ENCODE measurements at places on chromosomes 12 and 14. TPM values are rescaled to one million over a fixed set of nuclear protein-coding genes. Genes with fewer than 3 reads are reported as not detected.

Gene SLC38A2
- total RNA-seq: 767 TPM

Gene FOXJ2
- total RNA-seq: 8.3 TPM

Gene ARL6IP4
- total RNA-seq: 98.4 TPM

Gene TPH2
- total RNA-seq: not detected

Gene CLEC6A
- not detected for total RNA-seq

Gene LRP1-AS
- total RNA-seq: not detected

Gene HPD
- total RNA-seq: 1.4 TPM

Gene KRT74
- total RNA-seq: not detected

Gene NTS
- total RNA-seq: 0.39 TPM

Gene PLEKHD1
- total RNA-seq: 0.07 TPM

Gene DEPDC4
- total RNA-seq: 1.1 TPM

Gene TAS2R9
- total RNA-seq: not detected

Gene MYH6
- total RNA-seq: not detected

Gene RASAL1
- total RNA-seq: not detected

Gene OR4E2
- not detected for total RNA-seq

Gene LGR5
- 2.2 TPM for total RNA-seq

Gene PSME1
- 96.2 TPM for total RNA-seq

Gene LYZ
- total RNA-seq: not detected

Gene KLRF1
- not detected for total RNA-seq

Gene TAMALIN
- 2.7 TPM for total RNA-seq

Gene SAMD15
- 1.7 TPM for total RNA-seq

Gene PROX2
- total RNA-seq: not detected

Gene TMEM116
- total RNA-seq: 9.4 TPM

Gene PLXNC1
- total RNA-seq: 1.7 TPM

Gene PRIM1
- 3.6 TPM for total RNA-seq

Gene NGB
- total RNA-seq: not detected

Gene SLC7A7
- 3.4 TPM for total RNA-seq

Gene LBHD2
- not detected for total RNA-seq

Gene VSIG10
- total RNA-seq: 10.8 TPM

Gene MON2
- 54.2 TPM for total RNA-seq

Gene ZC2HC1C
- total RNA-seq: 0.69 TPM

Gene AEBP2
- total RNA-seq: 31.7 TPM

Gene PMCH
- total RNA-seq: 0.30 TPM

Gene CD163
- total RNA-seq: not detected

Gene KLRG1
- 0.78 TPM for total RNA-seq

Gene OR4K14
- not detected for total RNA-seq

Gene APEX1
- 38.8 TPM for total RNA-seq

Gene CMA1
- total RNA-seq: not detected

Gene TEX52
- not detected for total RNA-seq

Gene RND1
- 0.26 TPM for total RNA-seq

Gene OTUB2
- total RNA-seq: 1.8 TPM

Gene LRIG3
- total RNA-seq: 29.3 TPM

Gene PDE3A
- total RNA-seq: 108 TPM

Gene SLC2A14
- total RNA-seq: 0.13 TPM

Gene TBC1D30
- 0.33 TPM for total RNA-seq

Gene DNAH10
- total RNA-seq: 0.46 TPM

Gene CCDC38
- total RNA-seq: not detected

Measured in smooth muscle cell of the pulmonary artery (primary cell).